ENCODE measurements at places on chromosomes 3 and 15.
A peak's percentile ranks its signal among the peaks of the same experiment; 100 is the strongest.

GRCh38 chr15:27820232-27820631, 278.9 kb downstream of the OCA2 start:
- DNase-seq, result no peak

GRCh38 chr15:100769975-100770340, 109.7 kb upstream of the ALDH1A3 start:
- DNase-seq, result no peak

DNA sequence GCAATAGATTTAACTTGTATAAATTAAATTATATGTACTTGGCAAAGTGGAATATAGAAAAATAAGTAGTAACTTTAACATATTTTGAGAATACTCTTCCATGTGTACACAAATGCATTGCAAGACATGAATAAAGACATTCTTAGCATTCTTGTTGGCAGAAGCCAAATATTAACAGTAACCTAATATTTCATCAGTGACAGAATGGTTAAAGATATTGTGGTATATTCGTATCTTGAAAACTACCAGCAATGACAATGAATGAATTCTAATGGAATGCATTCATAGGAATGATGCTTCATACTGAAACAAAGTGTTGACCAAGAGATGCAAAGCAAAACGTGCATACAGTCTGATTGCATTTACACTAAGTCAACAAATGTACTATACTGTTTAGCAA, 524.7 kb downstream of the GRM7 start:
- no peak for DNase-seq

GRCh38 chr3:72343078-72343477, 505.2 kb downstream of the SHQ1 start:
- DNase-seq, result no peak

GRCh38 chr15:33616475-33616874, 305.7 kb downstream of the RYR3 start:
- DNase-seq, result no peak

- no peak for DNase-seq
Observed at GRCh38 chr3:41234823-41235721, 35.8 kb downstream of the CTNNB1 start.

DNA sequence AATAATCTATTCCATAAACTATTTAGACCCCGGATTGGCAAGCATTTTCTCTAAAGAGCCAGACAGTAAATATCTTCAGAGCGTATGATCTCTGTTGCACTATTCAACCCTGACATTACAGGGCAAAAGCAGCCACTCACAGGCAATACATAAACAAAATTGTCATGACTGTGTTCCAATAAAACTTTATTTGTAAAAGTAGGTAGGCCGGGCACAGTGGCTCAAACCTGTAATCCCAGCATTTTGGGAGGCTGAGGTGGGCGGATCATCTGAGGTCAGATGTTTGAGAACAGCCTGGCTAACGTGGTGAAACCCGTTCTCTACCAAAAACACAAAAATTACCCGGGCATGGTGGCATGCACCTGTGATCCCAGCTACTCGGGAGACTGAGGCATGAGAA, 66.5 kb downstream of the ADAMTS9 start:
- DNase-seq, result no peak

DNA sequence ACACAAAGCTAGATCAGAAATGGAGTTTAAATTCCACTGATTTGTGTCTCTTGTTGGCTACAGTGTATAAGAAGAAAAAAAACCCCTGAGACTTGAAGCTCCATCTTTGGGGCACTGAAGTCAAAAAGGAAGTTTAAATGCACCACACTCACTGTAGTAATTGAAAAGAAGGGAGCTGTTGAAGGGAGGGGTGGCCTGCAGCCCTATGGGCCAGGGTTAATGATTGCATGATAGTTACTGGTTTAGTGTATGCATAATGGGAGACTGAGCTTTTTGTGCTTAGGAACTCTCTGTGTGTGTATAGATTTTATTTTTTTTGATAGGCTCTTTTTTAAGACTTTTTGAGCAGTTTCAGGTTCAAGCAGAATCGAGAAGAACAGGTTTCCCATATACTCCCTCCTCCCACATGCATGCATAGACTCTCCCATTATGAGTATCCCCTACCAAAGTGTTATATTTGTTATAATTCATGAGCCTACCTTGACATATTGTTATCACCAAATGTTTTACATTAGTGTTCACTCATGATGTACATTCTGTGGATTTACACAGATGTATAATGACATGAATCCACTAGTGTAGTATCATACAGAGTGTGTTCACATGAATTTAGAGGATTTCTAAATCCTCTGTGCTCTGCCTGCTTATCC, 88.2 kb downstream of the TNFAIP8L3 start:
- DNase-seq, result no peak

- DNase-seq, result no peak
Observed at GRCh38 chr15:42549032-42549491, 424 bp downstream of the HAUS2 start.

- no peak for DNase-seq
Observed at GRCh38 chr3:146605106-146605505, at the start of gene PLSCR5. PLSCR5 (minus strand) TSS chr3:146605346; CDS start chr3:146605212, 134 bp downstream.

DNA sequence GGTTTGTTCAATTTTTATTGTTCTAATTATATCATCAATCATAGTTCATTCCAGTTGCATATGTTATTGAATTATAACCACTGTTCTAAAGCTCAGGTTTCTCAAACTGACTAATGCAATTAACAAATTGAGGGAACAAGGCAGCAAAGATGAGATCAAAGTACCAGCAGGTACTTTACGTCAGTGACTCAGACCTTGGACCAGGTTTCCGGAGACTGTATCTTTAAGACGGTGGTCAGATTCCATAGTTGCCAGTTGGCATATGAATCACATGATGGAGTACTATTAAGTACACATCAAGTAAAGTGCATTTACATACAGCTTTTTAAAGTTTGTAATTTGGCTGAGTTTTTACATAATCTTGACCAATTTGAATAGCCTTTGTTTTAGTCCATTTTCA, 583.6 kb upstream of the ROBO2 start:
- DNase-seq, result no peak

- no peak for DNase-seq
Observed at GRCh38 chr3:11185564-11186317, 31.4 kb downstream of the HRH1 start.

DNA sequence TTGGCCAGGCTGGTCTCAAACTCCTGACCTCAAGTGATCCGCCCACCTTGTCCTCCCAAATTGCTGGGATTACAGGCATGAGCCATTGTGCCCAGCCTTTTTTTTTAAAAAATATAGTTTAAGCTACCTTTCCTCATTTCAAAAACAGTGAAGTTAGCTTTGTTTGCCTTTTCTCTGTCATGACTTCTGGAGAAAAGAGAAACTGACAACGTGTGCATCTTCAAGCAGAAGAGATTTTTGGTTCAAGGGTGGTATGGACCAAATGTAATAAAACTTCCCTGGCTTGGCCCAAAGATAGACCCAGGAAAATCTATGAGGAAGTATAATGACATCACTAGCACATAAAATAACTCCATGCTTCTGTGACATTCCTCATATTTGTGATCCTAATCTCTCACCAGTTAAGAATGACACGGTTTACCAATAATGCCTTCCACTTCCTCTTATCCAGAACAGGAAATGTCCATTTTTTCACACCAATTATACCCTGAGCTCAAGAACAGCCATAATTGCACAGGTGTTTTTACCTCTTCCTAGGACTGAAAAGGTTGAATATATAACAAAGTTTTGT, 781.2 kb upstream of the NR2F2 start:
- no peak for DNase-seq

- no peak for DNase-seq
Observed at GRCh38 chr15:94075349-94075748, 156.0 kb upstream of the MCTP2 start.

DNA sequence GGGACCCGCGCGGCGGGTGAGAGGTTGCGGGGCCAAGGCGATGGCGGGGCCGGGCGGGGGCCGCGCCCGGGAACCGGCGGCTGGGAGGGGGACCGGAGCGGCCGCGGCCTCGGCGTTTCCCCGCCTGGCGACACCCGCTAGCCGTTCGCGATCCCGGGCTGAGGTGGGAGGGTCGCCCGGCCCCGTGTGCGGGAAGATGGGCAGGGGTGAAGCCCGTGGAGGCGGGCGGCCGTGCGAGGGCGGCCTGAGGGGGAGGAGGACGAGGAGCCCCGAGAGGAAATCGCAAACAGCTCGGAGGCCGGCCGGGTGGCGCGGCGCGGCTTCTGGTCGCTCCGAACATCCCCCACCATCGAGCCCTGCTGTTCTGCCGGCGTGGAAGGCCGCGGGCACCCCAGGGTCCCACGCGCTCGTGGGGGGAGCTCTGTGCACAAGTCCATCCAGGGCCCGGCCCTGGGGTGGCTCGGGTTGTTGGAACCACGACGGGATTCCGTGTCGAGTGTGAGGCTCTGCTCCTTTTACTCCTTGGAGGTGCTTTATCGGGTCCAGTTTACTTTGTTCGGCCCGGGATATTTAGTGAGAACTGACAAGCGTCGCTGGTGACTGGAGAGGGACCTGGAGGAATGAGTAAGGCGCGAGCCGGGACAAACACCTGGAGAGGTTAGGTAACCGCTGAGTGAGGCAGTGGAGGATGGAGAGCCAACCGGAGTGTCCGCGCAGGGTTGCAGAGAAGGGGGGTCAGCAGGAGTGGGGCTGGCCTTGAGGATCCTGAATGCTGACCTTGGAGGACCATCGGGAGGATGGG, 728 bp downstream of the CRTC3 start:
- peak; percentile 49 for DNase-seq

- no peak for DNase-seq
Observed at GRCh38 chr3:191455257-191455952, 5.6 kb upstream of the PYDC2 start.

DNA sequence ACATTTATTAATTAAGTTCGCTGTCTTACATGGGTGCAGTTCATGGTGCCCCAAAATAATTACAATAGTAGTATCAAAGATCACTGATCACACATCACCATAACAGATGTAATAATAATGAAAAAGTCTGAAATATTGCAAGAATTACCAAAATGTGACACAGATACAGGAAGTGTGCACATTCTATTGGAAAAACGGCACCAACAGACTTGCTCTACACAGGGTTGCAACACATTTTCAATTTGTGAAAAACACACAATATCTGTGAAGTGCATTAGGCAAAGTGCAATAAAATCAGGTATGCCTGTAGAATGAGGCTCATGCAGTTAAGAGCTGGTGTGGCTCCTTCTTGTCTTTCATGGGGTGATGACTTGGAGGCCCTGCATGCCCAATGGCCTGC, 265.8 kb downstream of the RPLP1 start:
- DNase-seq, result no peak

- no peak for DNase-seq
Observed at GRCh38 chr15:72163719-72164118, 33.9 kb downstream of the GRAMD2A start.

DNA sequence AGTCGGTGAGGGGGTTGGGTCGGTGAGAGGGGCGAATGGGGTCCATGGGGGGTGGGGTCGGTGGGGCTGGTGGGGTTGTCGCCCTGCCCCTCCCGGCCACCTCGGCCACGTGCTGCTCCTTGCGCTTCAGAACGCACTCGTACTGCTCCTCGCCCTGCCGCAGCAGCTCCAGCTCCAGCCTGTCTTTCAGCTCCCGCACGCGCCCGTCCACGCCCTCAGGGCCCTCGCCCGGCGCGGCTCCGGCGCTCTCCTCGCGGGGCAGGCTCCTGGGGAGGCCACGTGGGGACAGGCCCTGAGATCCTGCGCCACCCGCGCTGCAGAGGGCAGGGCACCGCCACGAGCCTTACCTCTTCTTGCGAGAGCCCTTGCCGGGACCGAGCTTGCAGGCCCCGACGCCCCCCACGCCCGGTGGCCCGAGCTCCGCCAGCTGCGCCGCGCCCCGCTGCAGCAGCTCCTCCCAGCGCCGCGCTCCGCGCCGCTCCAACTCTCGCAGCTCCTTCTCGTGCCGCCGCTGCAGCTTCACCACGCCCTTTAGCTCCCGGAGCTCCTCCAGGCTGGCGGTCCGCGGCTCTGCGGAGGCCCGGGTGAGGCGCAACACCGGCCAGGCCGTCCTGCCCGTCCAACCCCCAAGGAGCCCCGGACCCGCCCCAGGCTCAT, 8.2 kb upstream of the ANKRD63 start:
- no peak for DNase-seq

GRCh38 chr3:127719369-127719768, 46.6 kb downstream of the ABTB1 start:
- no peak for DNase-seq

GRCh38 chr3:113783463-113783862, 36.6 kb downstream of the ATP6V1A start:
- DNase-seq, result no peak

- no peak for DNase-seq
Observed at GRCh38 chr3:37661615-37662306, 199.9 kb upstream of the CTDSPL start.

GRCh38 chr15:77532067-77532710, 100.5 kb downstream of the LINGO1 start:
- DNase-seq, result no peak

GRCh38 chr3:163821841-163822240, 1256.5 kb downstream of the SI start:
- no peak for DNase-seq

- DNase-seq, result no peak
Observed at GRCh38 chr3:124563376-124563775, 166.9 kb upstream of the UMPS start.

GRCh38 chr3:165742351-165742750, 94.9 kb downstream of the BCHE start:
- no peak for DNase-seq

DNA sequence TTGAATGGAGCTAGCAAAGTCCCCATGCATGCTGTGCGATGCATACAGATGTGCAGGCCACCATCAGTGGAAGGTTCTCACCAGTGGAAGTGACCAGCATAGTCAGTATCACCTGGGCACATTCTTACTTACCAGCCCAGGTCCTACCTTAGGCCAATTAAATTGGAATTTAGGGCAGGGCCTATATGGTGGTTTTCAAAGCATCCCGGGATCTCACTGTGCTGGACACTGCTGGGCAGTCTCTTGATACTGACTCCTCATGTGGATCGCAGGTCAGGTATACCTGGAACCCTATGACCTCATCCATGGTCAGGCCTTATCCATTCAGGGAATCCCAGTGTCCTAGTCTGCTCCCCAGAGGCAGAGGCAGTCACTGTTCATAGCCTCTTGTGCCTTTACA, 336.6 kb upstream of the NR2E3 start:
- DNase-seq, result no peak

GRCh38 chr15:91099616-91099994, 452 bp upstream of the SV2B start:
- DNase-seq, result no peak

Data from DND-41 (cell line).